T-helper 17 cell (primary cell): ENCODE measurements at places on chromosomes 7 and 10. TPM values are rescaled to one million over a fixed set of nuclear protein-coding genes. Genes with fewer than 3 reads are reported as not detected.

DNA sequence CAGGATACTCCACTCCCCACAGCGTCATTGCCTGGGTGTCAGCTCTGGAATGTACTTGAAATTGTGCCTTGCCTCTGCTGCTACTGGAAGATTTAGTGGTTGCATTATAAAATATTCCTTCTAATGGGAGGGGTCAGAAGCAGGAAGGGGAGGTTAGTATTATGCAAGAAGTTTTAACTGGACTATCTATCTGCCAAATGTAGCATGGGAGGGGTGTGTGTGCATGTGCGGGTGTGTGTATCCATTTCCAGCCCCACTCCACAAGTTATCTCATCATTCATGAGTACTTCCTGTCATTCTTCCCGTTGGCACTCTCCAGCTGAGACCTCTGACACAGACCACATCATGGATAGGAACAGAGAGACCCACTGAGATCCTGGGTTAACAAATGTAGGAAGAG lies 13.4 kb downstream of the MBL2 start:
- DNase-seq = no peak
- H3K4me1 ChIP-seq = no peaks in the 10 kb centered on the region
- no peaks in the 10 kb centered on the region for H3K27me3 ChIP-seq
- H3K27ac ChIP-seq = no peak overlapping the region
- no peaks in the 10 kb centered on the region for H3K36me3 ChIP-seq
- H3K4me3 ChIP-seq = no peak overlapping the region

DNA sequence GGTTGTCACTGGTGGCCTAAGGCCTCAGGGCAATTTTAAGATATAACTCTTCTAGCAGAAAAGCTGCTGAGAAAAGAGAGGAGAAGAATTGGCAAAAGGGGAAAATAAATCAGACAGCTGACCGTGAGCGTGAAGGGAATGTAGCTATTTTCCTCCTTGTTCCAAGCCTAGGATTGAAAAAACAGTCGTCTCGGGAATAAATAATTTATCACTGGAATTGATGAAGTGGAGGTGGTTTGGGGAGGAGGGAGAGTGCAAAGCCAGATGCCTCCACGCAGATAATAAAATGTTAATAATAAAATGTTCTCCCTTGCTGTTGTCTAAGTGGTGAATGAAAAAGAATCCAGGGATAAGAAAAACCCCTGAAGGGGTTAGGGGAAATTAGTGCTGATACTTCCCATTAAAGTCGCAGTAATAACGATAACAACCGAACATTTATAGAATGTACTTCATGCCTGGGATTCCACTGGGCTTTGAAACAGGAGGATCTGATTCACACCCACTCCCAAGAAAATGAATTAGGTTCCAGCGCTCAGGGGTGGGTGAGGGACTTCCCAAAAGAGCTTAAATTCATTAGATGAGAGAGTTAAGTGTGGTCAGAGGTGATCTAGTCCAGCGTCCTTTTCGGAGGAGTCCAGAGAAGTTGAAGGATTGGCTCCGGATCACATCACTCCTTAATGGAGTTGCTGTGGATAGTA lies 27.3 kb downstream of the BAMBI start:
- H3K27ac ChIP-seq = no peak overlapping the region
- DNase-seq = no peak
- H3K4me1 ChIP-seq = peaks cover 2% of the 10 kb centered on the region
- no peaks in the 10 kb centered on the region for H3K36me3 ChIP-seq

- no peak overlapping the region for H3K27ac ChIP-seq
- H3K4me3 ChIP-seq = no peak overlapping the region
- DNase-seq = no peak
- no peaks in the 10 kb centered on the region for H3K36me3 ChIP-seq
- H3K27me3 ChIP-seq = peaks cover 25% of the 10 kb centered on the region
- no peaks in the 10 kb centered on the region for H3K4me1 ChIP-seq
Measured at GRCh38 chr10:101759309-101760247, 16.3 kb downstream of the FGF8 start.

DNA sequence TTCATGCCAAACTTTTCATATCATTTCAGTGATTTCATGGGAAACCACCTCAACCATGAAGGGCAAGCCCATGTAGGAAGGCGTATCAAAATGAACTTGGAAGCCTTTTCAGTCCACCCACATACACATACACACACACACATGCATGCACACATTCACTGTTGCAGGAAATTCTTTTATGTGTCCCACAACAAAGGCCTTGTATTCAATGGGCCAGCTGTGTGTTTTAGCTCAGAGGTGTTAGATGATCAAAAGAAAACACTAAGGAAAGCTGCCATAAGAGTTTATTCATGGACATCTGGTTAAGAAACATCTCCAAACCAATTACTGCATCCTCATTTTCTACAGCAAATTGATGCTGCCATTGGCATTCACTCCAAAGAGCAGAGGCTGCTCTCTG lies 74.4 kb upstream of the STK17A start:
- H3K4me1 ChIP-seq = peaks cover 5% of the 10 kb centered on the region
- peaks cover 6% of the 10 kb centered on the region for H3K36me3 ChIP-seq
- no peak for DNase-seq
- no peak overlapping the region for H3K4me3 ChIP-seq
- H3K27ac ChIP-seq = no peak overlapping the region

GRCh38 chr7:67593794-67594193 lies 597.2 kb downstream of the TYW1 start:
- no peak overlapping the region for H3K4me3 ChIP-seq
- no peak for DNase-seq
- H3K36me3 ChIP-seq = no peaks in the 10 kb centered on the region
- H3K4me1 ChIP-seq = no peaks in the 10 kb centered on the region
- H3K27ac ChIP-seq = no peak overlapping the region

GRCh38 chr7:115329006-115329405 lies 407.1 kb downstream of the MDFIC start:
- no peak overlapping the region for H3K4me3 ChIP-seq
- no peak overlapping the region for H3K27ac ChIP-seq
- H3K27me3 ChIP-seq = no peaks in the 10 kb centered on the region
- H3K4me1 ChIP-seq = no peaks in the 10 kb centered on the region
- DNase-seq = no peak

GRCh38 chr10:72483471-72483870 lies 128.8 kb upstream of the DNAJB12 start:
- no peaks in the 10 kb centered on the region for H3K27me3 ChIP-seq
- H3K36me3 ChIP-seq = peaks cover 7% of the 10 kb centered on the region
- H3K27ac ChIP-seq = no peak overlapping the region
- no peak overlapping the region for H3K4me3 ChIP-seq
- peaks cover 9% of the 10 kb centered on the region for H3K4me1 ChIP-seq
- no peak for DNase-seq

GRCh38 chr7:135164357-135165061 lies 6.0 kb downstream of the CYREN start:
- peaks cover 45% of the 10 kb centered on the region for H3K4me1 ChIP-seq
- H3K27me3 ChIP-seq = no peaks in the 10 kb centered on the region
- H3K36me3 ChIP-seq = no peaks in the 10 kb centered on the region
- H3K27ac ChIP-seq = peak overlapping the region; percentile 77

DNA sequence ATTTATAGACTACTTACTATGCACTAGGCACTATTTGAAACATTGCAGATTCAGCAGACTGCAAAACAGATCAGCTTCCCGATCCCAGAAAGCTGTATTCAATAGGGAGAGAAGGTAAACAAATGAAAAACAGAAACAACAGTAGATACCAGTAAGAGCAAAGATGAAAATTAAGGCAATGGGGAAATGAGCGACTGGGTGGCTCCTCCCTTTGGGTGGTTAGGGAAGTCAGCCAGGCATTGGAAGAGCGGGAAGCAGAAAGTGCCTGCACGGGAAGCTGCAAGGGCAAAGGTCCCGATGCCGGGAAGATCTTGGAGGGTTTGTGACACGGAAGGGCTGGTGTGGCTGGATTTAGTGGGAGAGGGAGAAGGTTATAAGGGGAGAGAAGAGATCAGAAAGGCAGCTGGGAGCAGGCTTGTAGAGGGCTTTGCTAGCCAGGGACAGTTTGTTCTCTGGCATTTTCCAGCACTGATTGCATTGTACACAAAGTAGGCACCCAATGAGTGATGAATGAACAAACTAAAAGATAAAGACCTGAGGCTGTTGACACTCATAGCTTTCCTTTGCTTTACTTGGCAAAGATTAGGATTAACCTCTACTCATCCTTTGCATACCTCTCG lies 67.8 kb downstream of the NAMPT start:
- no peaks in the 10 kb centered on the region for H3K27me3 ChIP-seq
- no peaks in the 10 kb centered on the region for H3K36me3 ChIP-seq
- H3K4me1 ChIP-seq = peaks cover under 1% of the 10 kb centered on the region
- no peak overlapping the region for H3K4me3 ChIP-seq
- no peak overlapping the region for H3K27ac ChIP-seq

- no peaks in the 10 kb centered on the region for H3K36me3 ChIP-seq
- no peak overlapping the region for H3K27ac ChIP-seq
- no peak for DNase-seq
- peaks cover 31% of the 10 kb centered on the region for H3K27me3 ChIP-seq
- H3K4me3 ChIP-seq = no peak overlapping the region
- H3K4me1 ChIP-seq = peaks cover 3% of the 10 kb centered on the region
Measured at GRCh38 chr10:49071160-49071761, 44.1 kb downstream of the VSTM4 start.

GRCh38 chr7:19747740-19748339 lies 25.6 kb downstream of the TMEM196 start:
- no peak for DNase-seq
- H3K27ac ChIP-seq = no peak overlapping the region
- H3K4me1 ChIP-seq = peaks cover 6% of the 10 kb centered on the region

- no peak overlapping the region for H3K4me3 ChIP-seq
- H3K27ac ChIP-seq = no peak overlapping the region
- peaks cover 3% of the 10 kb centered on the region for H3K4me1 ChIP-seq
- no peaks in the 10 kb centered on the region for H3K36me3 ChIP-seq
- H3K27me3 ChIP-seq = peaks cover 10% of the 10 kb centered on the region
Measured at GRCh38 chr10:124998624-124999291, 56.8 kb downstream of the ZRANB1 start.

GRCh38 chr7:156448918-156449317 lies 191.7 kb upstream of the RNF32 start:
- H3K27ac ChIP-seq = no peak overlapping the region
- no peak overlapping the region for H3K4me3 ChIP-seq
- DNase-seq = no peak

DNA sequence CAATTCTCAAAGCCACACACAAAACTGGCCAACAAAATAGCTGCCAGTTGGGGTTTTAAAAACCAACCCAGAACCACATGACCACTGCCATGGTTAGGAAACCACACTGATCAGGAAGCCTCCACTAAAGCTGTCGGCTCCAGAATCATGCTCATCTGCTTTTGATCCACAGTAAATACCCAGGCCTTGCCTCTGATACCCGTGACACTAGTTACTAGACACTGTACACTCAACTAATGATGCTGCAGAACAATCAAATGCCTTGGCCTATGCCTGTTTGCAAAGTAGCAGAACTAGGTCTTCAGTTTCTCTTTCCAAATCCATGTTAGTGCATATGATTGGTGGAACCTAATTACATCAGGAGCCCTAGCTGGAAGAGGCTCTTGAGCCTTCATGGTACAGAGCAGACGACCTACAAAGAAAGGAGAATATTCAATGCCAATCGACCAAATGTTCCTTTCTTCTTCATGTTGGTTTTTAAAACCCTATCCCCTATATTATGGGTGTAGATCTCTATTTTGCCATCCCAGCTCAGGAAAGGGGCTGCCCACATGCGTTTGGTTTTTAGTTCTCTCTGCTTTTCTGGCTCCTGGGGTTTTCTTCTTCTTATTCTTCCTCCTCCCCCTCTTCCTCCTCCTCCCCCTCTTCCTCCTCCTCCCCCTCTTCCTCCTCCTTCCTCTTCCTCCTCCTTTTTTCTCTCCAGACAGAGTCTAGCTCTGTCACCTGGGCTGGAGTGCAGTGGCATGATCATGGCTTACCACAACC lies 76.6 kb downstream of the CNNM2 start:
- no peaks in the 10 kb centered on the region for H3K27me3 ChIP-seq
- peaks cover 4% of the 10 kb centered on the region for H3K36me3 ChIP-seq
- peak overlapping the region; percentile 70 for H3K27ac ChIP-seq
- DNase-seq = no peak

- H3K4me3 ChIP-seq = no peak overlapping the region
- H3K27ac ChIP-seq = no peak overlapping the region
- H3K36me3 ChIP-seq = peaks cover 6% of the 10 kb centered on the region
Measured at GRCh38 chr7:73438547-73439409, 5.2 kb downstream of the FZD9 start.

DNA sequence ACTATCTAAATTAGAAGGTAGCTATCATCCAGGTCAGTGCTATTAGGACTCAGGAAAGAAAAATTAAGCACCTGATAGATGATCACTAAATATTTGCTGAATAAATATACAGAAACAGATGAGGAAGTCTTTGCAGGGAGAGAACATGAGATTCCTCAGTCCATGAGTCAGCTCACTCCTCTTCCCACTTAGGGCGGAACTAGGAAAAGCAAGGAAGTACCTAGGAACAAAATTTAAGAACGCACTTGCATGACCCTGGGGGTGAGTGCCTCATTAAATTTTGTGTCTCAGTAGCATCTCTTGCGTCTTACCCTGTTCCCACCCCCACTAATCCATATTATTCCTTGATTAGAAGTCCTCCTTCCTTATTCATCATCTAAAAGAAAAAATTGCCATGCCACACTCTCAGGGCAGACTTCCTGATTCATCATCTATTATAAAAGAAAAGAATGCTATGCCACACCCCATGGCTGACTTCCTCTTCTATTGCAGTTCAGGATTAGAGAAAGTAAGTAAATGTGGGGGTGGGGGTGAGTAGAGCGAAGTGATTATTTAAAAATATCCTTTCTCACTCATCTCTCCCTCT lies 208.8 kb downstream of the THSD7A start:
- H3K27ac ChIP-seq = no peak overlapping the region
- H3K36me3 ChIP-seq = no peaks in the 10 kb centered on the region
- DNase-seq = no peak
- no peak overlapping the region for H3K4me3 ChIP-seq
- no peaks in the 10 kb centered on the region for H3K27me3 ChIP-seq

- peaks cover 6% of the 10 kb centered on the region for H3K4me1 ChIP-seq
- H3K4me3 ChIP-seq = no peak overlapping the region
- no peak overlapping the region for H3K27ac ChIP-seq
- peaks cover 2% of the 10 kb centered on the region for H3K36me3 ChIP-seq
Measured at GRCh38 chr7:51265066-51265907, 51.3 kb downstream of the COBL start.

SEC61G gene
- total RNA-seq = 67.5 TPM

TDRD1 gene
- total RNA-seq = 0.20 TPM

ANAPC16 gene
- 85.7 TPM for total RNA-seq

DOCK4 gene
- 0.18 TPM for total RNA-seq

TEX47 gene
- total RNA-seq = not detected

TMEM140 gene
- total RNA-seq = 24.5 TPM

EXOSC1 gene
- 38.6 TPM for total RNA-seq

HOXA1 gene
- 0.60 TPM for total RNA-seq

MKI67 gene
- total RNA-seq = 1.3 TPM

KIFBP gene
- 5.5 TPM for total RNA-seq
